ENCODE measurements at places on chromosomes 12 and 14.

DNA sequence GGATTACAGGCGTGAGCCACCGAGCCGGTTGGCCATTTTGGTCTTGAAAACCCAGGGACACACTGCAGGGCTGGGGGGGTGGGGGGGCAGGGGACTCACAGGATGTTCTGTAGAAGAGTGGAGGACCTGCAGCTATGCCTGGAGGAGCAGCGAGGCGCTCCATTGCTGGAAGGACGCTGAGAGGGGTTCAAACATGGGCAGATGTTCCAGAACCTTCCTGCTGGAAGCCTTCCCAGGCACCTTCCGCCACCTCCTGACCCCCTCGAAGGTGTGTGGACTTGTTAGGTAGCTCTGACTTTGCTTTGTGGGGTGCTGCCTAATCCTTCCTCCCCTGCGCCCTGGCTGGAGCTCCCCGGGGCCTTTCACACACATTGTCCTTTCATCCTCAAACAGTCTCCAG is 19.6 kb upstream of the PPP1R13B start:
- no peak for DNase-seq

GRCh38 chr12:131091413-131091975 is 137.8 kb downstream of the ADGRD1 start:
- DNase-seq: no peak

GRCh38 chr14:85088192-85088591 is 441.8 kb upstream of the FLRT2 start:
- DNase-seq: no peak

GRCh38 chr14:68195126-68195525 is 375.5 kb downstream of the RAD51B start:
- DNase-seq: no peak

- peak; percentile 92 for DNase-seq
Measured at GRCh38 chr12:124754949-124755800, 108.5 kb downstream of the SCARB1 start.

- no peak for DNase-seq
Measured at GRCh38 chr14:98958632-98959031, 313.4 kb downstream of the BCL11B start.

- no peak for DNase-seq
Measured at GRCh38 chr14:65334765-65335410, 77.6 kb upstream of the FUT8 start.

GRCh38 chr12:95851606-95852005 is 7.1 kb upstream of the SNRPF start:
- DNase-seq: no peak

GRCh38 chr14:105576525-105577088 is 50.2 kb downstream of the TMEM121 start:
- DNase-seq: no peak

GRCh38 chr12:29710104-29710503 is 73.6 kb downstream of the TMTC1 start:
- no peak for DNase-seq

DNA sequence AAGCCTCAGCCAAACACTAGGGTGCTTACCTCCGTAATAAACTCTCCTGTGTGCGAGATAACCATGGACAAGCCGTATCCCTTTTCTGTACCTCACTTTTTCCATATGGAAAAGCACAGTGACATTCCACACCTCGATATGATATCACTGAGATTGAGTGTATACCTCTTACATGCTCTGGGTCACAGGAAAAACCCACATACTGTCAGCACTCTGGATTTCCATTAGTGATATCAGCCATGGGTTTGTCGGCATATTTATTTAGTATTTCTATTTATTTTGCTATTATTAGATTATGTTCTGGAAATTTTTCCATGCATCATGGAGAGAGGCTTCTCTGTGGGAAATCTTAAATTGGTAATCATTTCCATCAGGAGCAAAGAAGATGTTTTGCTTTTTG is 28.0 kb upstream of the DAAM1 start:
- DNase-seq: no peak

GRCh38 chr12:53213348-53213747 is 6.3 kb upstream of the ITGB7 start:
- peak; percentile 62 for DNase-seq

- no peak for DNase-seq
Measured at GRCh38 chr14:32350020-32350419, 20.9 kb downstream of the AKAP6 start.

- no peak for DNase-seq
Measured at GRCh38 chr12:4177262-4177661, 96.3 kb upstream of the CCND2 start.

- peak; percentile 86 for DNase-seq
Measured at GRCh38 chr12:46963977-46964971, 115.1 kb upstream of the PCED1B start.

GRCh38 chr12:91561958-91562325 is 379.3 kb upstream of the DCN start:
- DNase-seq: no peak

GRCh38 chr12:11836282-11837151 is 187.0 kb downstream of the ETV6 start:
- no peak for DNase-seq

DNA sequence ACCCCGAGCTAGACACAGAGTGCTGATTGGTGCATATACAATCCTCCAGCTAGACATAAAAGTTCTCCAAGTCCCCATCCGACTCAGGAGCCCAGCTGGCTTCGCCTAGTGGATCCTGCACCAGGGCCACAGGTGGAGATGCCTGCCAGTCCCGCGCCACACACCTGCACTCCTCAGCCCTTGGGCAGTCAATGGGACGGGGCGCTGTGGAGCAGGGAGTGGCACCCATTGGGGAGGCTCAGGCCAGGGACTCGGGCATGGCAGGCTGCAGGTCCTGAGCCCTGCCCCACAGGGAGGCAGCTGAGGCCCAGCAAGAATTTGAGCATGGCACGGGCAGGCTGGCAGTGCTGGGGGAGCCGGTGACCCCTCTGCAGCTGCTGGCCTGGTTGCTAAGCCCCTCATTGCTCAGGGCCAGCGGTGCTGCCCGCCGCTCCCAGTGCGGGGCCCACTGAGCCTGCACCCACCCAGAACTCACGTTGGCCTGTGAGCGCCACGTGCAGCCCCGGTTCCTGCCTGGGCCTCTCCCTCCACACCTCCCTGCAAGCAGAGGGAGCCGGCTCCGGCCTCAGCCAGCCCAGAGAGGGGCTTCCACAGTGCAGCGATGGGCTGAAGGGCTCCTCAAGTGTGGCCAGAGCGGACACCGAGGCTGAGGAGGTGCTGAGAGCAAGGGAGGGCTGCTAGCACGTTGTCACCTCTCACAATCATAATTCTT is 136.7 kb downstream of the PAWR start:
- no peak for DNase-seq

DNA sequence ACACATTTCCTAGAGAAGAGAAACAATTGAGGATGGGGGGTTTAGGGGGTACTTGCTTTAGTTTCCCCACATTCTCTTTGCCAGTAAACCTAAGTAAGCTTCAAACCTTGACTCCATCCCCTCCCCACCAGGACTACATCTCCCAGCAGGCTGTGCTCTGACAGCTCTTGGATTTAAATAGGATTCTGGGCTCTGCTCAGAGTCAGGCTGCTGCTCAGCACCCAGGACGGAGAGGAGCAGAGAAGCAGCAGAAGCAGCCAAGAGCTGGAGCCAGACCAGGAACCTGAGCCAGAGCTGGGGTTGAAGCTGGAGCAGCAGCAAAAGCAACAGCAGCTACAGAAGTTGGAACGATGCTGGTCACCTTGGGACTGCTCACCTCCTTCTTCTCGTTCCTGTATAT is 20.6 kb downstream of the RDH12 start:
- DNase-seq: peak; percentile 7

GRCh38 chr12:124629789-124630480 is 62.5 kb upstream of the NCOR2 start:
- no peak for DNase-seq

DNA sequence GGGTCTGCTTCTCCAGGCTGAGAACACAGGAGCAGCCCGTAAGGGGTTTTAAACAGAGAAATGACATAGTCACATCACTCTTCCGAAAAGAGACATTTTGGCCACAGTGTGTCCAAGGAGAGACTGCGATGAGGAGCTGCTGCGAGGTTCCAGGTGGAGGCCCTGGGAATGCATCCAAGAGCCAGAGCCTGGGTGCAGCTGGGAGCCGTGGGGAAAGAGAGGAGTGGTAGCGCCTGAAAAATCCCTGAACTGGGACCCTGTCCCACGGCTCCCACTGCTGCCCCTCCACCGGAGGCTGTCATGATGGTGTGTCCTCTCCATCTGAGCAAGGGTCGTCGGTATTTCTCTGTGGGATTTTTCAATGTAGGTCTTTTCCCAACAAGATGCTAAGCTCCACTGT is 146.9 kb downstream of the BCL11B start:
- no peak for DNase-seq

DNA sequence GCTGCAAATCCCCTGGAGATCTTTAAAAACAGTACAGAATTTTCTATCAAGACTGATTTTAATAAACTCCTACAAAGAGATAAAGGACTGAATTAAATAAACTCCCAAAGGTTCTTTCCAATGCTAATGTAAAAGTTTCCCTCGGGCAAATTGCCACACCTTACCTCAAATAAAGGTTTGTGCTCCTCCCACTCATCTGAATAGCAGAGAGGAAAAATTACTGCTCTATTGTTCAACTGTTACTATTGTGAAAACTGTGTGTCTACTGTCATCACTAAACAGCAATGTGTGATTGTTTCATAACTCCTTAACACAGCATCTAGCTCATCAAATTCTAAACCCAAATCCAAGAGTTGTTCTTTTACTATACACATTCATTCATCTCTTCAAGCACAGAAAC is 3.2 kb downstream of the SPTLC2 start:
- DNase-seq: no peak

- peak; percentile 6 for DNase-seq
Measured at GRCh38 chr12:14810953-14811483, 3.0 kb downstream of the SMCO3 start.

DNA sequence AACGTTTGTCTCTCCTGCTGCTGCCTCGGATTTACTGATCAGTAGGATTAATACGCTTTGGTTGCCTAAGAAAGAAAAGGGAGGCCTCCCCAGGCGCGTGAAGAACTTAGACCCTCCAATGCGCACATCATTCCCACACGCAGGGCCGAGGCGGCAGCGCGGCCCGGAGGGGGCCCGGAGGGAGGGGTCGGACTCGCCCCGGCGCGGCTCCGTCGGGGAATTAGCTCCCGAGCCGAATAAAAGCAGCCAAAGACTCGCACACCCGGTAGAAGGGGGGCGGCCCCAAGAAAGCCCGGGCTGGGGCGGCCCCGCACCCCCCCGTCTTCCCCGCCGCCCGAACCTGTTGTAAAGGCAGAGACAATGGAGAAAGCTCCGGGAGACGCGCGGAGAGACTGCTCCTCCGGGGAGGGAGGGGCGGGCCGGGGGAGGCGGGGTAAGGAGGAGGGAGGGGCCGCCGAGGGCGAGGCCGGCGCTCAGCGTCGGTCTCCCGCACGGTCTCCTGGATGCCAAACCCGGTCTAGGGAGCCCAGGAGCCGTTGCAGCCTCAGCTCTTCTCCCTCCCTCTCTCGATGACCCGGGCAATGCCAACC is at the start of gene NELL2:
Gene NELL2 (minus strand): TSS at position 362 of the 590 bp plus-strand sequence. CDS start 446 bp downstream, outside the sequence.
- DNase-seq: peak; percentile 10

DNA sequence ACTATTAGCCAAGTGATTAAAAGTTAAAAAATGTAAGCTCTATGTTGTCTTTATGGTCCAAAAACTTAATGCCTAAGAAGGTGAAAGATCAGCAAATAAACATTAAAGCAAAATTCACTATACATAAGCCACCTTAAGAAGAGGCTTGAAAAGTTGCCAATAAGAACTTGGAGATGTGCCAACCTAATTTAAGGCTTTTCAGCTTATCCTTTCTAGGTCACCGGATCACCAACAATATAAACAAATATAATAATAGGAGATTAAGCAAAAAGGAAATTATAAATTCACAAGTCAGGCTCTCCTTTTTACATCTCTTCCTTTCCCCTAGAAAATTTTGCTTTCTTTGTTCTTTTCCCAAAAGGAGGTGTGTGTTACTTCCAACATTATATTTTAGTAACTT is 30.9 kb downstream of the SLC2A3 start:
- DNase-seq: peak; percentile 25

DNA sequence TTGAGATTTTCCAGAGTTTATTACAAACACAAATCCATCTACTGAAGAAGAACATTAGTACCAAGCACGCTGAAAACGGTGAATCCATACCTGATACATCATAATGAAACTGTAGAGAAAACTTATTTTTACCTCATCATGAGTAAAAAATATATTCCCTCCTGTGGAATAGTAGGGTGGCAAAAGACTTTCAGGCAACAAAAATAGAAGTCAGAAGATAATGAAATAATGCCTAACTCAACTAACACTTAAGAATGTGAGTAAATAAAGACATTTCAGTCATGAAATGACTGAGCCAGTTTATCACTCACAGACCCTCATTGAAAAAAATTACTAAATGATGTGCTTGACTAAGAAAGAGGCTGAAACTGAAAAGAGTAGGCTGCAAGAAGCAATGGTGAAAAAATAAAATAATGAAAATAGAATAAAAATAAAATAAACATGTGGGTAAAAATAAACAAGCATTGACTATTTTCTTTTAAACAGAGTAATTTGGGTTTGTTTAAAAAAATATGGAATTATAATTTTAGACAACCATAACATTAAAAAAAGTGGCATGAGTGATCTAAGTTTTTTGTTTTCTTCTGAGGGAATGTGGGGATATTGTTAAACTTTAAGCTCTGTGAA is 148.6 kb downstream of the ASCL1 start:
- DNase-seq: no peak

DNA sequence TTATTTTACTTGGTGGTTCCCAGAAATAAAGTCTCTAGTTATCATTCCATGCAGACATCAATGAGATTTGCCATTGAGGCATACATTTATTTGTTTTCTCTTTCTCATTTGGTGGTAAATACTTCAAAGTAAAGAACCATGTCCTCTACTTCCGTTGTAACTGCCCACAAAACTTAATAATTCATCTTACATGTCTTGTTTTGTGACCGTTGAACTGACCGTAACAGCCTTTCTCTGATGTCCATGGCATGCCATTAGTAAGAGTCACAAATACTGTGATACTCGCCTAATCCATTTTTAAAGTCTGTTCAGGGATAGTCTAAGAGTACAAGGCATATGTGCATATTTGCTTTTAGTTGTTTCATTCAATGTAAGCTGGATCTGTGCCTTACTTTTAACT is 145.3 kb downstream of the ETV6 start:
- no peak for DNase-seq

DNA sequence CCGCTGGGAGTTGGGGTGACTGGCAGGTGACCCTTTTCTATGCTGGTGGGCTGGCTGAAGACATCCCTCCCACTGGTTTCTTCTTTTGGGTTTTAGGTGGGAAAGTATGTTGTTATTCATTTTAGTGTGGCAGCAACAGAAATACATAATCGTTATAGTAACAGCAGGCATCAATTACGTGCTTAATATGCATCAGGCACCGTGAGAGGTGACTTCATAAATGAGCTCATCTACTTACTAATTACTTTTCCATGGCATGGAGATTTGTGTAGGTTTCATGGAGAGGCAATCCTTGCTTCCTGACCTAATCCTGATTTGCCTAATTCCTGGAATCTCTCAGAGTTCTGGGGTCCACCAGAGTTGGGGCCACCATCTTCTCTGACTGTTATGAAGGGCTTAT is 13.4 kb upstream of the CELA1 start:
- DNase-seq: peak; percentile 24

GRCh38 chr12:3698218-3698974 is 54.5 kb downstream of the CRACR2A start:
- DNase-seq: peak; percentile 96

Data from fibroblast of skin of right quadriceps (primary cell).